ENCODE measurements at places on chromosomes 11 and 22.

DNA sequence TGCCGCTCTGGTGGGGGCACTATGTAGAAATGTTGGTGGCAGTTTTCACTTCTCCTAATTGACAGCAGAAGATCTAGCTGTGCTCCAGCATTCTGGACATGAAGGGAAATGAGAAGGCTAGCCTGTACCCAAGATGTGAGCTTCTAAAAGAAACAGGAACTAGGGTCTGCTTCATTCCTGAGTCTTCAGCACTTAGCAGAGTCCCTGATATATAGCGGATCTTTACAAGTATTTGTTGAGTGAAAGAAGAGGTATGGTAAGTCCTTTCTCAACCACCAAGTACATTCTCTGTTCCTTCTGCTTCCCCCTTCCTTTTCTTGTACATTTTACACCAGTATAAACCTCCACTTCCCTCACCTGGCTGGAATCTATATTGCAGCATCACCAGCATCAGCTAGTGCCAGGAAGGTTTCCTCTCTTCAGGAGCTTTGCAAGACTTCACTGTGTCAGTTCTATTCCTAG lies 408.3 kb upstream of the CADM1 start:
- DNase-seq, result no peak

DNA sequence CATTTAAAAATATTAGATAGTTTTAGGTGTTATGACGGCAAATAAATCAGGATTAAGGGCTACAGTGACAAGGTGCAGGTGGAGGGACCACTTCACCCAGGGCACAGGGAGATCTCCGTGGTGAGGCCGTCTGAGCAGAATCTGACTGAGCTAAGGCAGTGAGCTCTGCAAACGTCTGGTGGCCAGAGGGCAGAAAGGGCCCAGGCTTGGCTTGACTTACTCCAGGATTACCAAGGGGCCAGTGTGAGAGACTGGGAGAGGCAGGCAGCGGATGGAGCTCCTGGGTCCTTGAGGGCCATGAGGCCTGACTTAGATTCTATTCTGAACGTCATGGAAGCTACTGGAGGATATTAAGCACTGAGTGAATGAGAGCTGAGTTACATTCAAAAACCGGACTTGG lies 125.9 kb upstream of the B3GAT1 start:
- DNase-seq, result no peak

DNA sequence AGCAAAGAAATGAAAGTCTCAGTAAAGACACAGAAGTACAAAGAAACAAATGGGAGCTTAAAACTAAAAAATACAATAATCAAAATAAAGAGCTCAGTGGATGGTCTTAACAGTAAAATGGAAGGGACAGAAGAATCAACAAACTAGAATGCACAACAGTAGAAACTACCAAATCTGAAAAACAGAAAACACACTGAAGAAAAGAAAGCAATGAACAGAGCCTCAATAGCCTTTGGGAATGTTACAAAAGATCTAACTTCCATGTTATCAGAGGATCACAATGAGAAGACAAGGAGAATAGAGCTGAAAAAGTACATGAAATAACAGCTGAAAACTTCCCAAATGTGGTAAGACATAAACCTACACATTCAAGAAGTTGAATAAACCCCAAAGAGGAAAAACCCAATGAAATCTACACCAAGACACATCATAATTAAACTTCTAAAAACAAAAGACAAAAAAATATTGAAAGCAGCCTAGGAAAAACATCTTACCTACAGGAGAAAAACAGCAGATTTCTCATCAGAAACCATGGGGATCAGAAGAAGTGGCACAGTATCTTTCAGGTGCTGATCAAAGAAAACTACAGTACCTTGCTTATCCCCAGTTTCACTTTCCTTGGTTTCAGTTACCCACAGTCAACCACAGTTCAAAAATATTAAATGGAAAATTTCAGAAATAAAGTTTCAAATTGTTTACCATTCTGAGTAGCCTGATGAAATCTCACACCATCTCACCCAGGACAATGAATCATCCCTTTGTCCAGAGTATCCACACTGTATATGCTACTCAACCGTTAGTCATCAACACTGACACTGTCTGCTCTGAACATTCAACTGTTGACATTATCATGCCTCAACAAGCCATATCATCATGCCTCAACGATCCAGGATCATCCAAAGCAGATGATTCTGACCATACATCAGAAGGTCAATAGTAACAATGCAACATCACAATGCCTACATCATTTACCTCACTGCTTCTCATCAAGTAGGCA lies 22.2 kb downstream of the RRAS2 start:
- DNase-seq, result peak; percentile 99

- no peak for DNase-seq
Measured at GRCh38 chr11:79330651-79331050, 110.2 kb downstream of the TENM4 start.

GRCh38 chr11:44680982-44681597 lies 45.7 kb upstream of the TSPAN18 start:
- DNase-seq, result no peak

DNA sequence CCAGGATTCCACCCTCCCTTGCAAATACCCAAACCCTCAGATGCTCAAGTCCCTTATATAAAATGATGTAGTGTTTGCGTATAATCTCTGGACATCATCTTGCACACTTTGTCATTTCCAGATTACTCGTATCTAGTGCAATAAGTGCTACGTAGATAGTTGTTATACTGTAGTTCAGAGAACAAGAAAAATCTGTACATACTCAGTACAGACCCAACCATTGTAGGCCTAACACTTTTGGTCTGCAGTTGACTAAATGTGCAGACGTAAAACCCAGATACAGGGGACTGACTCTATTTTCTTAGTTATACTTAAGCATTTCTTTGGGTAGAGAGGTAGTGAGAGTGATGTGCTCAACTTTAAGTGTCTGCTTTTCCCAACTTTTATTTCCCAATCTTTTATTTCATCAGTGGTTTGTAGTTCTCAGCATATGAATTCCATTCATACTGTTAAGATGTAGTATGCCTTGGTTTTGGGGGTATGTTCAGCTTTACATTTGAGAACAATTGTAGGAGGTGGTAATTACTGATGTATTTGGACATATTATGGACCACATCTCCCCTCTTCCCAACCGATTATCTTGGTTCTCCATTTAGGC lies 43.9 kb downstream of the DDX6 start:
- DNase-seq, result no peak

GRCh38 chr11:44602891-44603310 lies 37.4 kb downstream of the CD82 start:
- no peak for DNase-seq

- DNase-seq, result no peak
Measured at GRCh38 chr11:2774173-2775082, 74.6 kb upstream of the KCNQ1OT1 start.

- no peak for DNase-seq
Measured at GRCh38 chr11:31096191-31096805, 273.2 kb downstream of the DCDC1 start.

DNA sequence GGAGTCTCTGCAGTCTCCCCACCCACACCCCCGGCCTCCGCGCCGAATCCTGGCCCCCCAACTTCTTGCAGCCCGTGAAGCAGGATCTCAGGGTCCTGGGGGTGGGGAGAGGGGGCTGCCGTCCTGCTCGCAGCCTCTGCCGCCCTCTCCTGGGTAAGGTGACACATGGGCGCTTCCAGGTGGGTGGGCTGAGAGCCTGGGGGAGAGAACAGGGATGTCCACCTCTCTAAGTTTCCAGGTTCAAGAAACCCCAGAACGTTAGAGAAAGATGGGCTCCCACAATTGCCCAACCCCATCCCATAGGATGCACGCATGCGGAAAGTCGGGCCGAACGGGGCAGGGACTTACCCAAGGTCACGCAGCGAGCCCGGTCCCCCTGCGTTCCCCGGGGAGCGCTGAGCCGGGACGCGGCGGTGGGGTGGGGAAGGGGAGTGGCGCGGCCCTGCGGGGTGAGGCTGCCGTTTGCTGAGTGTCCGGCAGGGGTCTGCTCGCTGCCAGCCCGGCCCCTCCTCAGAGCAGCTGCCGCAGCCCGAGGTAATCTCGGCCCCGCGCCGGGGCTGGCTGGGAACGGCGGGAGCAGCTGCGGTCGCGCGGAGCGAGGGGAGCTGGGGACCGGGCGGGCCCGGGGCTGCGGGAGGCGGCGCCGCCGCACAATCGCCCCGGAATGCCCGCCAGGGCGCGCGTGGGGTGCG lies 705 bp upstream of the CAPN1 start:
- peak; percentile 65 for DNase-seq

DNA sequence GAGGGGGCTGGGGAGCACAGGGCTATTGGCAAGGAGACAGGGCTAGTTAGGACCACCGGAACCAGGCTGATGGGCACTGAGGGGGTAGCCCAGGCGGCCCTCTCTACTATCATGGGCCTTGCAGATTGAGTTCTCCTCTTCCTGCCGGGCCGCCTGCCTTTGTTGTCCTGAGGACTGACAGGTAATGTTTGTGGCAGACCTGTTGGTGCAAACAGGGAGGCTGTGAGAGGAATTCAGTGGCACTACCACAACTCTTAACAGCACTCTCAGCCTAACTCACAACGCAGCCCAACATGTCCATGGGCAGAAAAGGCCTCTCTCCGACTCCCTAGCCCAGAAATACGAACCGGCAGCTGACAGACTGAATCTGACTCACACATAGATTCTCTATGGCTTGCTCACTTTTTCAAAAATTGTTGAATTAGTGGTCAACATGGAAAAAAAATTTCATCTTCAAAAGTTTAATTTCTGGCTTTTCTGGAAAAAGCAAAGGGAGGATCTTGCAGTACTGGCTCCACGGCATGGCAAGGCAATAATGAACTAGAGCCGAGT lies 11.4 kb downstream of the KCNJ5 start:
- peak; percentile 72 for DNase-seq

GRCh38 chr11:119229288-119229672 lies 23.1 kb downstream of the CBL start:
- peak; percentile 9 for DNase-seq

- no peak for DNase-seq
Measured at GRCh38 chr11:110858547-110858921, 146.3 kb upstream of the ARHGAP20 start.

GRCh38 chr11:131300439-131300717 lies 70.0 kb upstream of the NTM start:
- peak; percentile 62 for DNase-seq

DNA sequence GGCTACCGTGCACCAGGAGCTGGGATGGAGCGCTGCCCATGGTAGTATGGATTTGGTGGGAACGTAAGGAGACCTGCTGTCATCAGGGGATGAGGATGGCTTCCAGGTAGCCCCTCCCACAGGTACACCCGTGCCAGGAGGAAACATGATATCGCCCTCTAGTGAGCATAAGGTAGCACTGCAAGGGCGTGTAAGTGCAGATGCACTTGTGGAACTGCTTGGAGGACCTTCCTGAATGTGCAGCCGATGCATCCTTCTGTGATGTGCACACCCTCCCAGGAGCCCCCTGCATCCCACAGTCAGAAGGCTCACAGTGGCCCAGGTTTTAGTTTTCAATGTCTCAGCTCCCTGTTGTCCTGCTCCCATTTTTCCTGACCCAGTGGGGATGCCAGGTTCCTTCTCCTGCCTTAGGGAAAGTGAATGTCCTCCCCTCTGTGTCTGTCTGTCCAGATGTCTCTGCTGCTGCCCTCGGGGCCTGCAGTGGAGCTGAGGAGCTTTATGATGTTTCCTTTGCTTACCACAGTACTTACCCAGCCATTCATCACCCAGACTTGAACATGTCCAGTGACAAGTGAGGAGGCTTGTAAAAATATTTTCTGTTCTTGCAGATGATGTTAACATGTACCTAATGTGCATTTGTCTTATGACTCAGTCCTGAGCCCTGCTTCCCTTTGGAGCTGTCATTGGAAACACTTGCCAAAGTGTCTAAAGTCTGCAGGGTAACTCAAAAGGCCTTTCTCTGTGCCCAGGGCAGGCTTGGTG lies 49.2 kb downstream of the DBX1 start:
- DNase-seq, result peak; percentile 95

DNA sequence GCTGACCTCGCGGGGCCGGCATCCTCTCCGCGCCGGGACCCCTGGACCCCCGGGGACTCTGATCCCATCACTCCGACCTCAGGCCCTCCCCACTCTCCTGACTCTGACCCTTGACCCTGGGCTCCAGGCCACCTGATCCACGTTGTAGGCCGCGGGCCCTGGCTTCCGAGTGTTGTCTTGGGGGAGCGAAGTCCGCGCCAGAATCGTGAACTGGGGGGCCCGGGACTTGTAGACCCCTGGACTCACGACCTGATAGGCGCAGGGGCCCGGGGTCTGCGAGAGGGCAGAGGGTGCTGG lies 716 bp upstream of the TYMP start:
- no peak for DNase-seq

DNA sequence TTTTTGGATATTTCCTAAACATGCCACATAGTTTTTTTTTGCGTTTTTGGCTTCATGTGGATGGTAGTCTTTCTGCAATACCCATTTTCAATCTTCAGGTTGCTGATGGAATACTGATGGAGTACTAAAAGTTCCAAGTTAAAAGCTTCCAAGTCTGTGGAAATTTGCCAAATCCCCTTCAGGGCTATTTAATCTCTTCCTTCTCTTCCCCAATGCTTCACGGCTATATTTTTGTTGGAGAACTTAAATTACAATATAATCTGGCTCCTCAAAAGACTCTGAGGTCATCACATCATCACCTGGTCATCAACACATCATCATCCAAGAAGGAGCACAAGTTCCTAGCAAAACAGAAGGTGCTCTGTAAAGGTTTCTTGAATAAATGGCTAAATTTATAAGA lies 881.0 kb upstream of the TENM4 start:
- no peak for DNase-seq

DNA sequence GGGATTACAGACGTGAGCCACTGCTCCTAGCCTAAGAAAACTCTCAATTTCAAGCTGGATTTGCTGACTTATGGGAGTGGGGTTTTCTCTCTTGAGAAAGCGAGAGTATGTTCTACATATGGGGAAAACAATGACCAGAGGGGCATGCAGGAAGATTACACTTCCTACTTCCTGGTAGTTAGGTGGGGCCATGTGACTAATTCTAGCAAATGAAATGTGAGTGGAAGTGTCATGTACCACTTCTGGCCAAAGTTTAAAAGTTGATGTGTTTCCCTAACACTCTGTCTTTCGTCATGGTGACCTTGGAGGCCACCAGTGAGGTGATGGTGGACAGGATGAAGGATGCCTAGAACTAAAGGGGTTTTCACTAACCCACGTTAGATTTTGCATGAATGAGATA lies 50.5 kb downstream of the PARVG start:
- no peak for DNase-seq

- no peak for DNase-seq
Measured at GRCh38 chr11:64088162-64089026, 52.7 kb downstream of the FLRT1 start.

DNA sequence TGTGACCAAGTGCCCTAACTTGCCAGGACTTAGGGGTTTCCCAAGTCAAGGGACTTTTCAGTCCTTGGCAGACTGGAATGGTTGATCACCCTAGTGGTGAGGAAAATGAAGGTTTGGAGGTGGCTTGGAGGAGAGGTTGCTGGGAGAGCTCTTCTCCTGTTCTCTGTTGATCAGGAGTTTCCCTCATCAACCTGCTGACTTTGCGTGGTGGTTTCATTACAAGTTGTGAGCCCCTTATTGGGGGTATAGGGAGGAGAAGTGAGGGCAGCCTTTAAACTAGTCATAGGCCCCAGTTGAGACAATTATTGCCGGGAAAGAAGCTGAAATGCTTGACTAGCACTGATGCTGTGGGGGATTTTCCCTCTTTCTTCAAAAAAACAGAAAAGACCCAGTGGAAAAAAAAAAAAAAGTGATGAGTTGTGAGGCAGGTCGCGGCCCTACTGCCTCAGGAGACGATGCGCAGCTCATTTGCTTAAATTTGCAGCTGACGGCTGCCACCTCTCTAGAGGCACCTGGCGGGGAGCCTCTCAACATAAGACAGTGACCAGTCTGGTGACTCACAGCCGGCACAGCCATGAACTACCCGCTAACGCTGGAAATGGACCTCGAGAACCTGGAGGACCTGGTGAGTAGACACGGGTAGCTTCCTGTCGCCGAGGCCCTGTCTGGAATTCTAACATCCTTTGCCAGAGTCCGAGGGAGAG lies at the start of gene CXCR5:
TSS of gene CXCR5 (plus strand) at position 525 of the 704 bp plus-strand sequence. CDS start at position 575, 50 bp downstream.
- peak; percentile 47 for DNase-seq
